Vagina (tissue), 2 donors: ENCODE measurements at places on chromosomes 1 and 21.

DNA sequence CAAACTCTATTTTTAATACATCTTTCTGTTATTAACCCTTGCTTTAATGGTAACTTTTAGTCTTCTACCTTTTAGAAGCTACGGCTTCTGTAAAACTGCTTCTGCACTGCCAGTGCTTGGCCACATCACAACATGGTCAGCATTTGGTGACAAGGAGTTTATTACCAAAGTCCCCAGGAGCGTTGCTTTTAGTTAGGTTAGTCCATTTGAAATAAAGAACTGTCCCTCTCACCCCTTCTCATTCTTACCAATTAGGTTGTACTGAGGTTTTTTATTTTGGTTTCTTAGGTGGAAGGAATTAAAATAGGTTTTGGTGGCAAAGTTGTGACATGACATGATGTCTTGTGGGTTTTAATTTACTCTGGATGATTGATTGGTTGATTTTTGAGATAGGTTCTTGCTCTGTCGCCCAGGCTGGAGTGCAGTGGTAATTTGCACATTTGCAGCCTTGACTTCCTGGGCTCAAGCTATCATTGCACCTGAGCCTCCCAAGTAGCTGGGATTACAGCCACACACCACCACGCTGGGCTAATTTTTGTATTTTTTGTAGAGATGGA is 39.2 kb downstream of the SPEN start:
- no peak for DNase-seq

DNA sequence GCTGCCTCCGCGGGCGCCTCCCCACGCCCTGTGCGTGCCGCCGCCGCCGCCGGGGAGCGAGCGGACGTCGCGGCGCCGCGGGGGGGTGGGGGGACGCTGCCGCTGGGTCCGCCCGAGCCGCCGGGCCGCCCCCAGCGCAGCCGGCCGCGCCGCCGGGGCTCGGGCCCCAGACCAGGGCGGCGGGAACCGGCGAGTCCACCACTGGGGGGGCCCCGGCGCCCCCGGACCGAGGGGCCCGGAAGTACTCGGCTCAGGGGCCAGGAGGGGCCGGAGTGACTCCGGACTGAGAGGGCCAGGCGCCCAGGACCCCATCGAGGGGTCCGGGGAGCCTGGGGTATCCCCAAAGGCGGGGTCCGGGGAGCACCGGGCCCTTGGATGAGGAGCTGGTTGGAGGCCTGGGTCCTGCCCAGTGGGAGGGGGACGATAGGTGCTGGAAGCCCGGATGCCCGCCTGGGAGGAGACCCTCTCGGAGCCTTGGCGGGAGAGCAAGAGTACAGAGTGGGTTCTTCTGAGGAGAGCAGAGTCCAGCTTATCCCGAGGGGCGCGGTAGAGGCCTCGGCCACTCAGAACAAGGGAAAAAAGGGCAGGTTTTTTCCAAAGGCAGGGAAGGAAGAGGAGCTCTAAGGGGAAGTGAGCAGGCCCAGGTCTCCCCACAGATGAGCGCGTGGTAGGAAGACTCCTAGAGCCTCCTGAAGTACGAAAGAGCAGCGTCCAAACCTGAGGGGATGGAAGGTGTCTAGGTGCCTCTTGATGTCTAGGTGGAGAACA is 556 bp downstream of the GMEB1 start:
- no peak for DNase-seq

DNA sequence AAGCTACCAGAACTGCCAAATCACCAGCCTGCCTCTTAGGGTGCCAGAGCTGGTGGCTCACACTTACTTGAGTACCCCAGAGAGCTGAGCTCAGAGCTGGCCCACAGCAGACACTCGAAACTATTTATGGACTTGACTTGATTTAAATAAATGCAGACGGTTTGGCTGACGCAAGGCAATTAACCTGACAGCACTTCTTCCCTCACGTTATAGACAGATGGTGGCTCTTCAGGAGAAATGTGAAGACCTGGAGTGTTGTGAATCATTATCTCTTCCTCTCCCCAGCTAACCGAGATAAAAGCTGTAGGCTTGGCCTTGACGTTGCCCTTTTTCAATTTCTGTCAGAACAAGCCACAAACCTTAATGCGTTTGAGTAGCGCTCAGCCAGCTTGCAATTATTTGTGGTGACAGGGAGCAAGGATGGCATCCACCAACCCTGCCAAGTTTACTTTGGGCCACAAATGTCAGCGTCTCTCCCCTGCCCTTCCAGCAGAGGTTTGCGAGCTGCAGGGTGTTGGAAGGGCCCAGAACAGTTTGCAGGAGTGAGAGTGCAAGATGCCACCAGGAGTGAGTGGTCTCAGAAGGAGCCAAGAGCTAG is 34.0 kb upstream of the BCAR3 start:
- DNase-seq, result no peak

DNA sequence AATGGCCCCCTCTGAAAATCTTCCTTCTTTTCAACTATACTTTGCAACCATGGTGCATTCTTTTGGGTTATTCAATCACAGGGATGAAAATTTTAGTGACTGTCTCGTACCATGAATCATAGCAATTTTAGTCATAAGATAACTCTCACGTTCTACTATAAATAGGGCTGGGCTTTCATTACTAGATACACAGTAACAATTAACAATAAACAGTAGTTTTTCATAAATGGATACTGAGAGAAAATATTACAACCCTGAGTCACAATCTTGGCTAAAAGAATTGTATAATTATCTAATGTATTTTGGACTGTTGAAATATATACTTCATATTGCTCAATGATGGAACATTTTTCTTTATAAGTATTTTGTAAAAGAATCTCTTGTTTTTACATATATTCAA is 96.1 kb downstream of the TEX35 start:
- DNase-seq, result no peak

- DNase-seq, result no peak
Measured at GRCh38 chr1:9766759-9767442, 56.9 kb downstream of the CLSTN1 start.

DNA sequence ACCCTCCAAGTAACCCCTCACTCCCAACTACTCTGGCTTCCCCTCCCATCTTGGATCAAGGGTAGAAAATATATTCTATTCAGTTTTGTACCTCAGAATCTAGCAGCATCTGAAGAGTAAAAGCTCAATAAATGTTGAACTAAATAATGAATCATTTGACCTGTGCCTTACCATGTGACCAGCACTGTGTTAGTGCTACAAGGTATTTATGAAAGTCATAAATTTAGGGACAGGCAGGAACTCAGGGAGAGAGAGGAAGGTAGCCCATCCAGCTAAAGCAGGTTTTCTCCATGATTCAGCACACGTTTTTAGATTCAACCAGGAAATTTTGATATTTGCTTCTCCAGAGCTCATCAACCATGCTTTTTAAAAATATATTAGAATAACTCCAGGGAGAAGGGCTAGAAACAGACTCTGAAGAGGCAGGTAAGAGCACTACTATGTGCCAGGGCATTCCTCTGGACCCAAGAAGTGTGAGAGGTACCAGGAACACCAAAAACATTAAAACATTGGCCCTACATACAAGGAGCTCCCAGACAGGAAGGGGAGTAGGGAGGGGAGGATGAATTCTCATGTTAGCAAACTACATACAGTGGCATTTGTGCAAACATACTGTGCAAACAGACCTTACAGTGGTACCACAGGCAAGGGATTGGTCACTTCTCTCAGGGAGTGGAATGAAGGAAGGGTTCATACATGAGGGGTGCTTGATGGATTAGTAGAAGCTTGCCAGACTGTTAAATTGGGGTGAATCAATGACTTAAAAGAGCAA is 64.3 kb downstream of the FYB2 start:
- no peak for DNase-seq

DNA sequence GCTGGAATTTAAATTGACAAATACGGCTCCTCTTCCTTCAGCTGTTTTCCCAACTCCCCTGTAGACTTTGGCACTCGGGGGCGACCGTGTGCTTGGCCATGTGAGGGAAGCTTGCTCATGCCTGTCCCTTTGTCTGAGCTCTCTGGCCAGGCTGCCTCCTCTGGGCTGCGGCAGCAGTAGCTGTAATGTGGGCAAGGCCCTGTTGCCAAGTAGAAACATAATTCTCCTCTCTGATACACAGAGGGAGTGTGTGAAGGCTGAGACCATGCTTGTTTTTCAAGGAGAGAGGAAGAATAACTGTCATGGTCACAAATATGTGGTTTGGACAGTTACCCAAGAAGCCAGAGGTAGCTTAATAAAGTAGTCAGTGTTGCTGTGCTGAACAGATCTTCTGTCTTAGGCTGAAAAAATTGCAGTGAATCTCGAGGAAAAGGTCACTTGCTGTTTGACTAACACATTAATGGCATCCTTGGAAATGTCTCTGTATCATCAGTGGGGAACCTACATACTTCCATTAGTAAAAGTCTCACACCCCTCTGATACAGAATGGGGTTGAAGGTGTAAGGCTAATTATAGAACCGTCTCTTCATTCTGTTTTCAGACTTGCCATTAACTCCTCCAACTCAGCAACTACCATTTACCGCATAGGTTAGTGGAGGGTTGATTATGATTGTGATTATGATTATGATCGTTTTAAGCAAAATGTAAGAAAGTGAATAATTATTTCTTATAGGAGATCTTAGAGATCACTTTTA is 94.6 kb downstream of the TGFB2 start:
- no peak for DNase-seq

DNA sequence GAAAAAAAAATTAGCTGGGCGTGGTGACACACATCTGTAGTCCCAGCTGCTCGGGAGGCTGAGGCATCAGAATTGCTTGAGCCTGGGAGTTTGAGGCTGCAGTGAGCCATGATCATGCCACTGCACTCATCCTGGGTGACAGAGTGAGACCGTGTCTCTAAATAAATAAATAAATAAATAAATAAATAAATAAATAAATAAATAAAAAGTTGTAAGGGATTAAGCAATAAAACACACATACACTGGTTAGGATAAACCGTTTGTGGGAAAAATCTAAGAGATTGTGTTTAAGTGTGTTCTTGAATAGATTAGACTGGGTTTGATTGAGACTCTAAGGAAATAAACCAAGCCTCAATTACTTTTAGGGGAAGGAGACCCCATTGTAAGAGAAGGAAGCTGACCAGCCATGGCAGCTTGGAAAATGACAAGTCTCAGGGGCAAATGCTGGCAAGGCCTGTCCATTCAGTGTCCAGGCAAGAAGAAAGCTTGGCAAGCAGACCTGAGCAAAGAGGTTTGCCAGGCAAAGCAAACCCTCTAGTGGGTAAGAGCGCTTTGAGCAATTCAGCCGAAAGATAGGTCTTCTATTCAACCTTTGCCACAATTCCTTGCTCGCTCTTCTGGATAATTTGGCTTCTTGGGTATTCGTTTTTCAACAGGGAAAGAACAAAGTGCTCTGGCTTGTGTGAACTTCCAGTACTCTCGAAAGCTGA is 106.9 kb upstream of the SERBP1 start:
- no peak for DNase-seq

GRCh38 chr21:41564871-41565274 is 56.9 kb upstream of the TMPRSS2 start:
- DNase-seq, result no peak

DNA sequence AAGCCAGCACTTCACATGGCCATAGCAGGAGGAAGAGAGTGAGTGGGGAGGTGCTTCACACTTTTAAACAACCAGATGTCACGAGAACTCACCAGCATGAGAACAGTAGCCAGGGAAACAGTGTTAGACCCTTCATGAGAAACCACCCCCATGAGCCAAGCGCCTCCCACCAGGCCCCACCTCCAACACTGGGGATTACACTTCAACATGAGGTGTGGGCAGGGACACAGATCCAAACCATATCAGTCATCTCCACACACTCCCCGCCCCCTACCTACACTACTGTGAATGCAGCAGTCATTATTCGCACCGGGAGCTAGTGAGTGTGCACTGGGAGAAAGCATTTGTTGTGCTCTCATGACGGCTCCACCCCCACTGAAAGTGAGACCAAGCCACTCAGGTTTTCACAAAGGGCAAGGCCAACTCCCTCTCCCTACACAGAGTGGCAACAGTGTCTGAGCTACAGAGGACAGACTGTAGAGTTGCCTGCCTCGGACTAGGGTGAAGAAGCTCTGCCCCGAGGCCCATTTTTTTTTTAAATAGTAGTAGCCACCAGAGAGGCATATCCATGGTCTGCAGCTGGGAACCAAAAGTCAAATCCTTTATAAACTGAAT is 125.6 kb downstream of the BARHL2 start:
- no peak for DNase-seq

DNA sequence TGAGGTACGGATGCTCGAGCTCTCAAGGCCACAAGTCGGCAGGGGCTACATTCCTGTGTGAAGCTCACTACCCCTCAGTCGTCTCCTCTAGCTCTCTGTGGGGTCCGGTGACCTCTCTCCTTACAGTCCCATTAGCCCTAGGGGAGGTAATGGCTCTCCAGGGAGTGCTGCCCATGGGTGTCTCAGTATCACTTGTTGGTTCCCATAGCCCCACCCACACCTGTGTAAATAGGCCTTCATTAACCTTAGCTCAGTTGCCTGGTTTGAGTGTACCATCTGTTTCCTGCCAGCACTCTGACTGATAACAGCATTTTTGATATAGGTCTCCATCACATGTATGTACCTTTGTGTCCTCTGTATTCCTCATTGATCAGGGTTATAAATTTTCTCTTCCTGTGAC is 133.2 kb upstream of the KCNJ15 start:
- DNase-seq, result no peak

DNA sequence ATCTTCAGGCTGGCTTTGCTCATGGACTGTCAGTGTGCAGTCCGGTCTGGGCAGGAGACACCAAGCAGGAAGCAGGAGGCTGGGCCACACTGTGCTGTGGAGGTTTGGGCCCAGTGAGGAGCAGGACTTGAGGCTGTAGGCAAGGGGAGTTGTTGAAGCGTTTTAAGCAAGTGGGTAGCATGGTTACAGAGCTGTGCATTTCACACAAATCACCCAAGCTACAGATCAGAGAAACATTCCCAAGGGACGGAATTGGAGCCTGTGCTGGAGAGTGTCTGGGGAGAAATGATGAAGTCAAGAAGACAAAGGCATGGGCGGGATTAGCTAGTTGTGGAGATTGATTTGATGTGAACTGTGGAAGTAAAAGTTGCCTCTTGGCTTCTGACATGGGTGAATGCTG is 60.9 kb downstream of the KIF21B start:
- DNase-seq, result no peak

DNA sequence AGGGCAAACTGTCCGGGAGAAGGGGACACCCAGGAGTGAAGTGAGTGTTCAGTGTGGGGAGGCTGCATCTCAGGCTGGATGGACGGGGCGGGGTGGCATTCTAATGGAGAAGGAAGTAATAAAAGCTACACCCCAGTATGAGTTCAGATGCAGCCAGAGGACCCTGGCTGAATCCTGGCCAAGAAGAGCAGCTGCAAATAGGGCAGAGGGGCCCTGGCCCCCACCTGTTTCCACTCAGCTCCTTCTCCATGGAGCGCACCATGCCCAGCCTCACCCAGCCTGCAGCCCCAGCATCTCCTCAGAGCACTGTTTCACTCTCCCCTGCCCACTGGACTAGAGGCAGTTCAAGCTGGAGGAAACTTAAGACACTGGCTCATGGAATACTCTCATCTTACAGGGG is 46.4 kb downstream of the KCND3 start:
- no peak for DNase-seq

GRCh38 chr1:1554550-1554925 is 14.1 kb upstream of the TMEM240 start:
- no peak for DNase-seq

GRCh38 chr21:26332867-26333266 is 162.3 kb upstream of the APP start:
- DNase-seq, result no peak

GRCh38 chr1:101030881-101031280 is 5.3 kb upstream of the DPH5 start:
- DNase-seq, result no peak

- DNase-seq, result no peak
Measured at GRCh38 chr1:204997591-204998355, 45.2 kb upstream of the CNTN2 start.
